ENCODE measurements at places on chromosomes 13 and 19.

DNA sequence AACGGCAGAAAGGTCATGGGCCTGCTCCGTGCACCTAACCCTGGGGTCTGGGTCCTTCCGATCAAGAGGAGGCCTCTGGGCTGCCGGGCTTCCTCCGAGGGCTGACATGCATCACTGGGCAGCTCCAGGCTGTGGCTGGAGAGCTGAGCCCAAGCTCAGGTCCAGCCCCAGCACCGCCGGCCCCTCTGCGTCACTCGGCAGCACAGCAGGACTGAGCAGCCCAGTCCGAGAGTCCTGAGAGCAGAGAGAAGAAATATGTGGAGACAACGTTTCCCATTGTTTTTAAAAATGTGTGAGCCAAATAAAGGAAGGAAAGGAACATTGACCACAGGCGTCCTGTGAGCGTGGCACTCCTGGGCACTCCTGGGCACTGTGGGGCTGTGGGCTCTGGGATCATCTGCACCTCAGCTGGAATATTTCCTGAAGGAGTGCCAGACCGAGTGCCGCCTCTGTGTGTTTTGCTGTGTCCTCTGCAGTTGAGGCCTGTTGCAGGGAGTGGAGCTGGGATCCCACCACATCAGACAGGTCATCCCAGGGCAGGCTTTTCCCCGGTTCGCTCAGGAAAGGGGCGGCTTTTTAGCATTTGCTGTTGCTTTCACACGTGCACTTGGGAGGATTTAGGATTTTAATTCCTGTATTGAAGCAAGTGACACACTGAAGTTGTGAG lies 37.8 kb upstream of the TFDP1 start:
- no peak for DNase-seq

GRCh38 chr19:30076101-30076551 lies 134.1 kb downstream of the URI1 start:
- DNase-seq: no peak

- no peak for DNase-seq
Observed at GRCh38 chr13:34076943-34077703, 259.2 kb downstream of the RFC3 start.

GRCh38 chr13:80527400-80527799 lies 186.5 kb upstream of the SPRY2 start:
- no peak for DNase-seq

DNA sequence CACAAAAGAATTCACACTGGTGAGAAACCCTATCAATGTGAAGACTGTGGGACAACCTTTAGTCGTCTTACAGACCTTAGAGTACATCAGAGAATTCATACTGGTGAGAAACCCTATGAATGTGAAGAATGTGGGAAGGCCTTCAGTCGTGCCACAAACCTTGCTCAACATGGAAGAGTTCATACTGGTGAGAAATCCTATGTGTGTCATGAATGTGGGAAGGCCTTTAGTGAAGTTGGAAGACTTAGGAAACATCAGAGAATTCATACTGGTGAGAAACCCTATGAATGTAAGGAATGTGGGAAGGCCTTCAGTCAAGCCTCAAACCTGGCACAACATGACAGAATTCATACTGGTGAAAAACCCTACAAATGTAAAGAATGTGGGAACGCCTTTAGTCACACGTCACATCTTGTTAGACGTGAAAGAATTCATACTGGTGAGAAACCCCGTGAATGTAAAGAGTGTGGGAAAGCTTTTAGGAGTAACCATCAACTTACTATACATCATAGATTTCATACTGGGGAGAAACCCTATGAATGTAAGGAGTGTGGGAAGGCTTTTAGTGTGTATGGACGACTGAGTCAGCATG lies 24.0 kb upstream of the ZNF573 start:
- DNase-seq: no peak

GRCh38 chr19:30497034-30497433 lies 124.8 kb downstream of the ZNF536 start:
- DNase-seq: no peak

GRCh38 chr19:38538386-38538785 lies 79.4 kb downstream of the MAP4K1 start:
- DNase-seq: no peak

All from cerebellar nuclear complex (tissue), 1 donor.